ENCODE measurements at places on chromosomes 2 and 18. TPM values are rescaled to one million over a fixed set of nuclear protein-coding genes. Genes with fewer than 3 reads are reported as not detected.

TBR1 gene
- total RNA-seq = 0.10 TPM

C1QL2 gene
- total RNA-seq = not detected

CCDC141 gene
- total RNA-seq = 33.9 TPM

MROH2A gene
- total RNA-seq = not detected

KCNG2 gene
- 0.10 TPM for total RNA-seq

FSHR gene
- not detected for total RNA-seq

DNAJC5G gene
- not detected for total RNA-seq

DPP4 gene
- 22.6 TPM for total RNA-seq

RNF125 gene
- total RNA-seq = 57.0 TPM

IL18R1 gene
- total RNA-seq = 6.5 TPM

UGT1A5 gene
- not detected for total RNA-seq

IL1B gene
- total RNA-seq = 3,994 TPM

COLEC11 gene
- not detected for total RNA-seq

POU3F3 gene
- total RNA-seq = not detected

SOWAHC gene
- 2.3 TPM for total RNA-seq

TTLL4 gene
- total RNA-seq = 10.4 TPM

TMEM178A gene
- not detected for total RNA-seq

LYG2 gene
- not detected for total RNA-seq

PTPRM gene
- 8.0 TPM for total RNA-seq

EPAS1 gene
- total RNA-seq = 5.2 TPM

PDIA6 gene
- 58.7 TPM for total RNA-seq

RAD51AP2 gene
- total RNA-seq = not detected

LYPD1 gene
- total RNA-seq = not detected

FIGN gene
- not detected for total RNA-seq

FAHD2B gene
- 3.1 TPM for total RNA-seq

NXPH2 gene
- total RNA-seq = not detected

POTEC gene
- total RNA-seq = not detected

PSMA8 gene
- 0.42 TPM for total RNA-seq

SKOR2 gene
- total RNA-seq = not detected

EHBP1 gene
- 31.6 TPM for total RNA-seq

SLC19A3 gene
- not detected for total RNA-seq

UGT1A8 gene
- total RNA-seq = not detected

UPP2 gene
- not detected for total RNA-seq

TSGA10 gene
- total RNA-seq = 14.7 TPM

WDFY1 gene
- 103 TPM for total RNA-seq

INO80C gene
- 11.5 TPM for total RNA-seq

HOXD4 gene
- total RNA-seq = 0.21 TPM

MYO7B gene
- total RNA-seq = 1.0 TPM

NEUROD1 gene
- total RNA-seq = not detected

RAPGEF4 gene
- total RNA-seq = 2.4 TPM

ASXL3 gene
- total RNA-seq = under 0.01 TPM

RDH14 gene
- 21.7 TPM for total RNA-seq

CFC1 gene
- total RNA-seq = not detected

GPR39 gene
- total RNA-seq = not detected

NEB gene
- 2.0 TPM for total RNA-seq

HRH4 gene
- 0.42 TPM for total RNA-seq

INHBB gene
- total RNA-seq = 0.10 TPM

All from mononuclear cell (primary cell).